ENCODE measurements at places on chromosomes 11 and 22. TPM values are rescaled to one million over a fixed set of nuclear protein-coding genes. Genes with fewer than 3 reads are reported as not detected.

OR5B21 gene
- total RNA-seq, result not detected

GRCh38 chr11:2264366-2265053 is 5.9 kb downstream of the ASCL2 start:
- DNase-seq, result no peak

FGF3 gene
- not detected for total RNA-seq

GRIA4 gene
- not detected for total RNA-seq

GRCh38 chr11:86335131-86335767 is 33.2 kb downstream of the HIKESHI start:
- DNase-seq, result no peak

DNA sequence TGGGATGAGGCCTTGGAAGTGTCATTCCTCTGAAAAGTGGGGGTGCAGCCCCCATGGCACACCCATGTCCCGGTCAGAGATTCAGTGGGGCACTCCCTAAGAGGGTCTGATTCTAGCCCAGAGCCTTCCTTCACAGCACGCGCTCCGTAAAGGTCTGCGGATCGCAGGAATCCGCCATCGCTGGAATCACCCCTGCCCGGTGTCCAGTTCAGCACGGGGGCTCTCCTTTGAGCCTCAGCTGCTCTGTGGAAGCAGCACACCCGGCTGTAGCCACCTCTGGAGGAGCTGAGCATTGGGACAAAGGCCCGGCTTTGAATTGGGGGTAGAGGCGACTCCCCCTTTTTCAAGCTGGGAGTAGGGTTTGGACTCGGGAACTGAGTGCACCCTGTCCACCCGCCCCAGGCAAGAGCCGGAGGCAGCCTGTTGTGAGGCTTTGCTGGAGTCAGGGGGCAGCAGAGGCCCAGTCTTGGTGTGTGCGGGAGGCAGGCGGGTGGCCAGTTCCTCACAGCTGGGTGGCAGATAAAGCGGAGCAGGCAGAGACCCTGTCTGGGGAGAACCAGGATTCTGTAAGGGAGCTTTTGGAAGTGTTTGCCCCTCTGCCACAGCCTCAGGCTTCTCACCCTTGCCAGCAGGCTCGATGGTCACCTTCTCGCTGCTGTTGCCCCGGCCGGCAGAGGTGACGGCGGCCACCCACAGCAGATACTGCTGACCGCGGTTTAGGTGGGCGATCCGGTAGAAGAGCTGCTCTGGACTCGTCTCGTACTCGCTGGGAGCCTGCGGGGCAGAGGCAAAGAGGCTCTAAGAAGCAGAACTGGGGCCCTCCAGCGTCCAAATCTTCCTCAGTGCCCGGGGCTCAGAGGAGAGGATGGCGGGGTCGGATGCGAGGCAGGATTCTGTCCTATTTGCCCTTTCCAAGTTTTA is 115.9 kb downstream of the CEP164 start:
- DNase-seq, result peak; percentile 59

GRCh38 chr22:48900626-48901025 is 927.0 kb downstream of the BRD1 start:
- no peak for DNase-seq

ZNF215 gene
- 3.6 TPM for total RNA-seq

DNA sequence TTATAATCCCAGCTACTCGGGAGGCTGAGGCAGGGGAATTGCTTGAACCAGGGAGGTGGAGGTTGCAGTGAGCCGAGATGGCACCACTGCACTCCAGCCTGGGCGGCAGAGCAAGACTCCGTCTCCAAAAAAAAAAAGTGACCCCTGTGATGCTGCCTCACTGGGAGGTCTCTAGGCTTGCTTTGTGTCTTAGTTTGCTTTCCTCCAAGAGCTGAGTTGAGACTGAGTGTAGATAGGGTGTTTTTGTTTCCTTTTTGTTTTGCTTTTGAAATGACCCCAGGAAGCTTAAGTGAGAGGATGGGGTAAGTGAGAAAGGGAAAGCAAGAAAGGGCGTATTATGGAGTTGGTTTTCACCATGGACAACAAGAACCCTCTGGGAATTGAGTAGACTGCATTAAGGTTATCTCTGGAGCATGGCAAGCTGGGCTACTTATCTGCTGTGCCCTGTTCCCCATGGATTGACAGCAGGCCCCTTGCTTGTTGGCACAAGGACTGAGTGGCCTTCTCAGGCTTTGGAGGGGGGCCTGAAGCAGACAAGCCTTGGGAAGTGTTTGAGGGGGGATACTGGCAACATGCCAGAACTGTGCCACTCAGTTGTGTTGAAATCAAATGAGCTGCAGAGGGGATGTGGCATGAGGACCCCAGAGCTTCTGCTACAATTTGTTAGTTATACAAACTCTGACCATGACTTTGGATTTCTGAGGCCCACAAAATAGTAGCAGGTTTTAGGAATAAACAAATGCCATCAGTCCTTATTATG is 300.6 kb upstream of the C11orf87 start:
- no peak for DNase-seq

ADAMTS8 gene
- total RNA-seq, result not detected

GRCh38 chr11:134794192-134794591 is 382.1 kb upstream of the B3GAT1 start:
- no peak for DNase-seq

DNA sequence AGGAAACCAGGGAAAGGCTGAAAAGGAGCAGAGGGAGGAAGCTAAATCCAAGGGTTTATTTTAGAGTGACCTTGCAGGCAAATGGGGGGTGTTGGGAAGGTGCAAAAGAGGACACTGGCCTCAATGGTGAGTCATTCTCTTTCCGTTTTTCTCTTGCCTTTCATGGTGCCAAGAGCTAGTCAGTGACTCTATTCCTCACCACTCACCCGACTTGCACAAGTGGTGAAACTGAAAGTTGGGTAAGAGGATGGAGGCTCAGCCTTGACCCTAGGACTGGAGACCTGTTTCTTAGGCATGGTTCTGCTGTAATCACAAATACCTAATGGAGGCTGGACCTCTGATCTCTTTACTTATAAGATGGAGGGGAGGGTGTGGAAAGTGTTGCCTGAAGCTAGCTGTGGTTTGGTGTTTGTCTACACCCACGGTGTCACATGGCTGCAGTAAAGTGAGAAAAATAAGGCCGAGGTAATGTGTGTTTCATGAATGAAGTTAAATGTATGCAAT is 67.3 kb upstream of the CREB3L1 start:
- peak; percentile 8 for DNase-seq

SMTNL1 gene
- not detected for total RNA-seq

GRCh38 chr22:32574958-32575910 is 100.6 kb downstream of the FBXO7 start:
- DNase-seq, result no peak

TSSK2 gene
- not detected for total RNA-seq

IL17REL gene
- total RNA-seq, result 0.16 TPM

DDX6 gene
- 178 TPM for total RNA-seq

DNA sequence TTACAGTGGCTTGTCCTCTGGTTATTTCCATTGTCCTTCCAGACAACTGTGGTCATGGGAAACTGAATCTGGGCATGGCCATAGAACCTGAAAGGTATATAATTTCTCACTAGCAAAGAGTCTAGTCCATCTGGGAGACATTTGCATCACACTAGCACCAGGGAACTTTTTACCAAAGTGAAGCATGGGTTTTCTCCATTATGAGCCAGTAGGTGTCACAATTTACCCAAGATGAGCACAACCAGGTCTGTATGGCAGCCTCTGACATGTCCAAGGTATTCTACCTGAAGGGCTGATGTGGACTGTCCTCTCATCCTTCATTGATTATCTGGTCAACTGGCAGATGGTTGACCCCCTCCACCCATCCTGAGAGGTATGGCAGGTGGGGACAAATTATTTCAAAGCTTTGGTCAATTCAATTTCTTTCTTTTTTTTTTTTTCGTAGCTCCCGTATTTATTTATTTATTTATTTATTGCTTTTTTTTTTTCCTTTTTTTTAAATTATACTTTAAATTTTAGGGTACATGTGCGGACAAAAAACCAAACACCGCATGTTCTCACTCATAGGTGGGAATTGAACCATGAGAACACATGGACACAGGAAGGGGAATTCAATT is 425.9 kb downstream of the TMEM135 start:
- no peak for DNase-seq

GRCh38 chr11:4467811-4468606 is 14.4 kb upstream of the OR52K1 start:
- DNase-seq, result no peak

- no peak for DNase-seq
These were observed 19.7 kb upstream of the SLC3A2 start for GRCh38 chr11:62860835-62861563.

DNA sequence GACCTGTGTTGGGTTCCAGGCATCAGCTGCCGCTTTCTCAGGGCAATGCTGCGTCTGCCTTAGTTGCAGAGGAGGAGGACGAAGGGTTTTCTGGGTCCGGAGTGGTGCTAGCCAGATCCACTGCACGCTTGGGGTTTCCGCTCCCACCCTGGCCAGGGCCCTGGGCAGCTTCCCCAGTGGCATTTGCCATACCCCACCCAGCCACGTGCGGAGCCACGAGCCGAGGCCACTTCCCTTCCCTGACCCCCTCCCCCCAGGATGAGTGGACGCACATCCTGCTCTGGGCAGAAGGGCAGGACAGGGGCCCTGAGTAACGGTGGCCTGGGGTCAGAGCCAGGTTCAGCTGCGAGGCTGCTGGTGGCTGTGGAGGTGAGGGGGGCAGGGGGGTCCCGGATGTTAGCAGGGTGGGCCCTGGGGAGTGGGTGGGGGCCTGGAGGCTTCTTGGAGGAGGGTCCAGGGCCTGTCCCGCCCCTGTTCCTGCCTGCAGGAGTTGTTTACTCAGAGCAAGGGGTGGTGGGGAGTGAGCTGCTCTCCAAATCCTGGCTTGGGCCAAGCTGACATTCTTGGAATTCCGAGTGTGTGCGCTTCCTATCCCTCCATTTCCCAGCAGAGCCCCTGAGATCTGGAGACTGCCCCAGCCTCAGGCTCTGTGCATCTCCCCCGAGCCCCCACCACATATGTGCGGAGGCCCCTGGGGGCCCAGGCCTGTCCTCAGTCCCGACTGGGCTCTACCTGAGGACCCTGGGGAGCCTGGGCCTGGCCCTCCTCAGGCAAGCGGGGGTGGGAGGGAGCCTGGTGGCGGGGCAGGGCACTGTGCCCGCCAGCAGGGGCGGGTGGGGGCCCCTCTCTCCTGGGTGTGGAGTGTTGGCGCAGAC is 1.4 kb downstream of the TSPAN4 start:
- peak; percentile 36 for DNase-seq

GRCh38 chr11:10600570-10601248 is 32.2 kb upstream of the LYVE1 start:
- no peak for DNase-seq

DNA sequence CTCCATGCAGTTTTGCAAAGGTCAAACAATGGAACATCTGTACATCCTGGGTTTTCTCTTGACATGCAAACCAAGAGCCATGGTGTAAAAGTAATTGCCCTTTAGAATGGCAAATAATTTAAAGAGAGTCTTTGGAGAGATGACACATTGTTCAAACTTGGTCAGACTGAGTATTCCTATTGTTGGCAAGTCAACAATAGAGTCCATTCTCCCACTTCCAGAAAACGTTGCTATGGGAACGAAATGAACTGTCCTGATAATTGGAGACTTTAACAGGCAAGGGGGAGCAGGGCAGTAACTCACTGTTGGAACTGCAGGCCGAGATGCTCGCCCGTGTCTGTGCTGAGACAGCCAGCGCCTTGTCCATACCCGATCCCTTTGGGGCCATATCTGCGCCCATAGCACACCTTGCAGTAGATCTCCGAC is 13.9 kb downstream of the CSRP3 start:
- no peak for DNase-seq

DNA sequence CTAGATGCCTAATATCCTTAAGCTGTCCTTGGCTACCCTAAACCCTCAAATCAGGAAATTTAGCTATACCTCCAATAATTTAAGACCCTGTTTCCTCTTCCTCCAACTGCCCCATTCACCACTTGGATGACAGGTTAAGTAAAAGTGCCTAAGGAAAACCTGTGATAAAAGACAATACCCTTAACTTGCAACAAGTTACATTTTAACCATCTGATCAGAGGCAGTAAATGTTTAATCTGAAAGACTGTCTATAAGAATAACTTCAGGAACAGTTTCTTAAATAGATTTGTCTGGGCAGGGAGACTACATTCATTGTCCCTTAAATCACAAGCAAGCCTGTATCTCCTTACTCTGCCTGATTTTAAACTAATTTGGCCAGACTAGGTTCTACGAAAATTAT is 129.1 kb downstream of the APOL5 start:
- no peak for DNase-seq

DNA sequence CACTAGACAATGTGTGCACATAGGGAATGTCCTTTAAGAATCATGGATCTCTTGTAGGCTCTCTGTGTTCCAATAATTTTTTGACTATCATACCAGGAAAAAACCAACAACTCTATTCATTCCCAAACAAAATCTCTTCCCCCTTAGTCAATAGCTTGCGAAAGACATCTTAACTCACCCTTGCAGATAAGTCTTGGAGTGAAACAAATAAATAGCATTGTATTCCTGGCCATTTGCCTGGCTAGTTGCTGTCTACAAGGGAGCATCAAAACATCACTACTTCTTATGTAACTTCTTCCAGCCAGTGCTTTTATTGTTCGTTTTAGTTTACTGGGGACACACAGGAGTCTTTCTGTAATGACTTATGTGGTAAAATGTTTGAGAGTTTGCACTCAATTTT is 29.4 kb downstream of the SCN3B start:
- DNase-seq, result no peak

GRCh38 chr11:68392822-68393221 is 67.7 kb upstream of the PPP6R3 start:
- no peak for DNase-seq

- DNase-seq, result peak; percentile 81
These were observed 31.0 kb downstream of the MCM5 start for GRCh38 chr22:35430897-35431322.

CDC42EP1 gene
- 0.87 TPM for total RNA-seq

GRCh38 chr22:35601743-35602615 is 15.2 kb downstream of the MB start:
- peak; percentile 31 for DNase-seq

DNA sequence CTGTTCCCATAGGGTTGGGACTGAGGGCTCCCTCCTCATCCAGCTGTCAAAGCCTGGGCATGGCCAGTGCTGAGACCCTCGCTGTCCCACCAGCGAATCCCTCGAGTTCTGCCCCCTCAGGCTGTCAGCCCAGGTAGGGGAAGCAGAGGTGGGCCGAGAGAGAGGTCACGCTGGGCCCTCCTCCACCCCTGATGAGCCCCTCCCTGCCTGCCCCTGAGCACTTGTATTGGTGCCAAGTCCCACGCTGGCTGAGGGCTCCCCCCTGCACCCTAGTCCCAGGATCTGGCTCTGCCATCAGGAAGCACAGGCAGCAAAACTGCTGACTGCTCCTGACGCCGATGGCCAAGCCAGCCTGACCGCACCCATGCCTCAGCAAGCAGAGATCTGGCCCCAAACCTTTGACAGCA is 3.3 kb downstream of the PRR33 start:
- peak; percentile 23 for DNase-seq

Measured in activated CD4-positive, alpha-beta T cell treated with anti-CD3 and anti-CD28 coated beads for 36 hours (primary cell).